OCI-M1 (cell line): ENCODE measurements at places on chromosomes 6 and 20.

DNA sequence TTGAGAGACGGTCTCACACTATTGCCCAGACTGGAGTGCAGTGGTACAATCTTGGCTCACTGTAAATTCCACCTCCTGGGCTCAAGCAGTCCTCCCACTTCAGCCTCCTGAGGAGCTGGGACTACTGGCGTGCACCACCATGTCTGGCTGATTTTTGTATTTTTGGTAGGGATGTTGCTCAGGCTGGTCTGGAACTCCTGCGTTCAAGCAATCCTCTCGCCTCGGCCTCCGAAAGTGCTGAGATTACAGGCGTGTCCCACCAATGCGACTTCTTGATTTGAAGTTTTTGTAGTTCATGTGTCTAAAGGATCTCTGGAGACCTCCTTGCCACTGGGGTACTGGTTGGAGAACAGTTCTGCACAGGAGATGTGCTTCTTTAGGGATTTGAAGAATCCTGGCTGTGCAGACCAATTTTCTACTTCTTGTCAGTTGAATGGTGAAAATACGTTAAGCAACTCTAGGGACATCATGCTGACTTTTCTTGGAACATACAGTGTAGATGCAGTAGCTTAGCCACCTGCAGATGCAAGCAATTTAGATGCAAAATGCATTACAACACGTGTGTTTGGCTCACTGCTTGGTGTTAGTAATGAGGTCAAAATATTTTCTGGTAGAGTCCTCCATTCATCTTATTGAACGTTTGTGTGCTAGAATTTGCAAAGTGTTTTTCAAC, 28.2 kb downstream of the SYTL3 start:
- DNase-seq, result no peak

GRCh38 chr6:132643547-132643946, 15.4 kb downstream of the TAAR1 start:
- no peak for DNase-seq

- no peak for DNase-seq
Observed at GRCh38 chr20:34582911-34583310, 24.4 kb downstream of the MAP1LC3A start.

GRCh38 chr6:150177952-150178520, 35.2 kb downstream of the PPP1R14C start:
- no peak for DNase-seq

- no peak for DNase-seq
Observed at GRCh38 chr6:53432318-53433161, 83.8 kb upstream of the ELOVL5 start.

GRCh38 chr20:13333793-13334192, 112.7 kb downstream of the ISM1 start:
- no peak for DNase-seq

DNA sequence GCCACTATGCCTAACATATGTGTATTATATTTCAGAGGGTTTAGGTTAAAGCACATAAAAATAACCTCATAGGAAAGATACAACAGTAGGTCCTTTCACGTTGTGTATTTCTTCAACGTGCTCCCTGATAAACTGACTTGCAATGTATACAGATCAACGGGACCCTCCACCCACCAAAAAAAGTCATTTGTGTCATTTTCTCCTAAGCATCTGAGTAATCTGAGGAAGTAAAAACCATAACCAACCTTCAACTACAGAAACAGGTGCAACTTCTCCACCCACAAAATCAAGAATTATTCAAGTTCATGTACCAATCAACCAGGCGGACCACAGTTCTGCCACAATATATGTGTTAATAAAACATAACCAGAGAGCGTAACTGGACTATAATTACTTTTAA, 54.9 kb upstream of the NHSL1 start:
- DNase-seq, result no peak
